Stimulated activated CD4-positive, alpha-beta T cell treated with anti-CD3 and anti-CD28 coated beads, Interleukin-15, amount 100 ng/mL, for 1 hour (primary cell): ENCODE measurements at places on chromosomes 2 and 18.

DNA sequence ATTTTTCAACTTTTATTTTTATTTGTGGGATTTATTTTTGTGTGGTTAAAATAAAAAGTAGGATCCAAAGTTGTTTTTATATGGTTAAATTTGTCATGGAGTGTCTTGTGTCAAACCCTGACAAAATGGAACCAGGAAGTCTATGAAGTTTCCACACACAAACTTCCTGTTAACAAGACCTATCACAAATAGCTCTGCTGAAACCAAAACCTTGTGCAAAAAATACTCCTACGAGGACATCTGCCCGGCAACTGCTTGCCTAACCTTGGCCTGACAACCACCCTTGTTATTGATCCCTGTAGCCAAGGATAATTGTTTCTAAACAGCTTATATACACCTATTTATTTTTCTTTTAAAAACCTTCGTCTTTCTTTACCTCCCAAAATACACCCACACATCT is 389.6 kb downstream of the TRIB2 start:
- DNase-seq: no peak

DNA sequence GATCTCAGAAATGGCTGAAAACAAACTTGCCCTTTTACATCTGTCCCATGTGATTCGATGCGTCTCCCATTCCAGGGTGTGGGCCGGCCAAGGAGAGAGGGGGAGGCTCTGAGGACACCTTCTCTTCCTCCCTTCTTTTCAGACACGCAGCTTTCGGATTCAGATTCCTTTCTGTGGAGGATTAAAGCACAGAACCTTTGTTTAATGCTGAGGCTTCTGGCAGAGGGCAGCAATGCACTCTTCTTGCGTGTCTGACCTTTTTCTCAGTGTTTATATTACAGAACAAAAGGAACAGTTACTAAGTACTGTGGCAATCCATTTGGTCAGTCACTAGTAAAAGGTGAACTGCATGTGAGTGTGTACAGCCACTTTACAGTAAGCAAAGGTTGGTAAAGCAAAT is 268.9 kb upstream of the CCDC68 start:
- DNase-seq: no peak

DNA sequence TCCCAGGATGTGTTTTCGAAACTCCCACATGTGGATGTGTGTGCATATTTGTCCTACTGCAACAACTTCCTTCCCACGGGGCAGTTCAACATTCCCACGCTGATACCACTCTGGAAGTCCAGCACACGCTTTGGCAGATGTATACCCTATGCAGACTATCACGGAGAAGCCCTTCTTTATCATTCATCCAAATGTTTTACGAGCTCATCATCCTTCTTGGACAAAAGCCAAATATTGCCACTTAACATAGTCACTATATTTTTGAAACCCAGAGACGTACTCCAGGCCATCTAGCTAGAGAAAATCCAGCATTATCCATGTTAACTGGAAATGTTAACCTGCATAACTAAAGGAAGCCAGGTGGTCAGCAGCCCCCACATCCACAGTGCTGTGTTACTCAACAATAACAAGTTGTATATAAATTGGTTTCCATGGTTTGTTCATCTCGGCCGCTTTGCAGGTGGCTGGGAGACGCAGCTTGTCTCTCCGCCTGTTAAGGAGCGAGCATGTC is 131.5 kb downstream of the ZNF532 start:
- DNase-seq: no peak

DNA sequence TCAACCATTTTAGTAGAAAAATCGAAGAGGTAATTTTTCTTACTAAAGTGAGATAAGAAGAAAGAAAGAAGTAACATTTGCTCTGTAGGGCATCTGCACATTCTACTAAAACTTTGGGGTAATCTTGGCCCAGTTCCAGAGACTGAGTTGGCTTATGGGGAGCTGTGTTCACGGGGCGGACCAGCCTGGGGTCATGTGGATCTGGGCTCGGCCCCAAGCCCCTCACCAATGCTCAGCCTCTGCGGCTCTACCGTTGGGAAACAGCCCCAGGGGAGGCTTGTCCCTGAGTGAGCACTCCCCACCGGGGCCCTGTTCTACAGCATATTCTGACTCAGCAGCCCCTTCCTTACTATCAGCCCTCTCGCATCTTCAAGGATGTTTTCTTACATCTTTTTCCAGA is 132.3 kb downstream of the RTP5 start:
- no peak for DNase-seq

DNA sequence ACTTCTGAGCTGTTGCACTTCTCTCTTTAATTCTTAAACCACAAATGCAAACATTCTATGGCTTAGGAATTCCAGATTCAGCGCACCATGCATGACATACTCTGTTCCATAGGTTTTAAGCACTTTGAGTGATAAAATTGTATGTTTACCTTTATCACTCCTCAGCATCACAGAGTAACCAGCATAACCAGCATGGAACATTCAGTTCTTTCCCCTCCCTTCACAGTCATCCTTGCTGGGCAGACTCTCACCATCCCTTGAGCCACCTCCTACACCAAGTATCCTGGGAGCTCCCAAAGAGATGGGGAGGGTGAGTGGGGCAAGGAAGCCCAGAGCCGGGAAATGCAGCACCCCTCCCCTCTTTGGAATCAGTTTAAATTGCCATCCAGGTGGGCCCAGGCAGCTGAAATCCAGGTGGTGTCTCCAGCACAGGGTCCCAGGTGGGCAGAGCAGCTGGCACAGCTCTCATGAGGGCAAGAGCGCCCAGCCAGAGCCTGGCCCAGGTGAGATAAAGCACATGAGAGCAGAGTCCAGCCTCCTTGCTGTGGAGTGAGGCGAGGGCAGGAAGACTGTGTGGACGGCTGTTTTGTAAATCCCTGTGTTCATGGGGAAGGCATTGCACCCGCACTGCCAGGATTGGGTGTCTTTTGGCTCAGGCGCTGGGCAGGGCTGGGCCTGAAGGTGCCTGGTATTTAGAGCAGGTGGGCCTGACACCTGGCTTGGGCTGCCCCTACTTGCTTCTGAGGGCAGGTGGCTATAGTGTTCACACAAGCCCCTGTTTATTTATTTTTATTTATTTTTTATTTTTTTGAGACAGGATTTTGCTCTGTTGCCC is 36.8 kb downstream of the LAMA3 start:
- no peak for DNase-seq

DNA sequence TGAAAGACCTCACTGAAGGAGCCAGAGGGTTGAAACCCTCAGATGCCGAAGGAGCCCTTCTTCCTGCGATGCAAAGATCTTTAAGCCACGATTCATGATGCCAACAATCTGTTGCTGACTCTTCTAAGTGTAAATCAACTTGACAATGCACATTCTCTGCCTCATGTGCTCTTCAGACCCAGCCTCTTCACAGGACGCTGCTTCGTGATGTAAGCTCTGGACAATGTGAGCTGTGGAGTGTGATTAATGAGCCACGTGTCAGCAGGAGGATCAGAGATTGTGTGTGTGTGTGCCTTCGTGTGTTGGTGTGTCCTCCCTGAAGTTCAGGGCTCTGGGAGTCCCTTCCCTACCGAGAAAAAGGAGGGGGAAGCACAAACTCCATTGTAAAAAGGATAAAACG is 26.5 kb upstream of the TWIST2 start:
- DNase-seq: no peak

- no peak for DNase-seq
Observed at GRCh38 chr2:38010995-38011394, 65.0 kb downstream of the CYP1B1 start.

DNA sequence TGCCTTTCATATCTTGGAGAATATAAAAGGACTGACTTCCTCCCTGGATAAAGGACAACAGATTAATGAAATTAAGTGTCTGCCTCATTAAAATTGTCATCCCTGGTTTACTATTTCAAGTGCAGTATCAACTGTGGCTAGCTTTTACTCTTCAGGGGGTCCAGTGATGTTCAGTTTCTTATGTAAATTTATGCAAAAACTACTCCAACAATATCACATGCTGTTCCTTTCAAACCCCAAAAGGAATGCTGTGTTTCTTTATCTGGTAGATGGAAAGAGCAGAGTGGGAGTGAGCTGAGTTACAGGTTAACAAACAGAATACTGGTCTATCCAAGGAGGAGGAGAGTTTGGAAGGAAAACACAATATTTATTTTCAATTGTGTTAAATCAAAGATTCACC is 283.7 kb upstream of the VWC2L start:
- DNase-seq: no peak

GRCh38 chr2:156380117-156380645 is 47.7 kb upstream of the NR4A2 start:
- DNase-seq: no peak

GRCh38 chr2:102708847-102709559 is 52.8 kb upstream of the TMEM182 start:
- DNase-seq: no peak

- no peak for DNase-seq
Observed at GRCh38 chr18:26052505-26052904, 37.9 kb downstream of the SS18 start.

DNA sequence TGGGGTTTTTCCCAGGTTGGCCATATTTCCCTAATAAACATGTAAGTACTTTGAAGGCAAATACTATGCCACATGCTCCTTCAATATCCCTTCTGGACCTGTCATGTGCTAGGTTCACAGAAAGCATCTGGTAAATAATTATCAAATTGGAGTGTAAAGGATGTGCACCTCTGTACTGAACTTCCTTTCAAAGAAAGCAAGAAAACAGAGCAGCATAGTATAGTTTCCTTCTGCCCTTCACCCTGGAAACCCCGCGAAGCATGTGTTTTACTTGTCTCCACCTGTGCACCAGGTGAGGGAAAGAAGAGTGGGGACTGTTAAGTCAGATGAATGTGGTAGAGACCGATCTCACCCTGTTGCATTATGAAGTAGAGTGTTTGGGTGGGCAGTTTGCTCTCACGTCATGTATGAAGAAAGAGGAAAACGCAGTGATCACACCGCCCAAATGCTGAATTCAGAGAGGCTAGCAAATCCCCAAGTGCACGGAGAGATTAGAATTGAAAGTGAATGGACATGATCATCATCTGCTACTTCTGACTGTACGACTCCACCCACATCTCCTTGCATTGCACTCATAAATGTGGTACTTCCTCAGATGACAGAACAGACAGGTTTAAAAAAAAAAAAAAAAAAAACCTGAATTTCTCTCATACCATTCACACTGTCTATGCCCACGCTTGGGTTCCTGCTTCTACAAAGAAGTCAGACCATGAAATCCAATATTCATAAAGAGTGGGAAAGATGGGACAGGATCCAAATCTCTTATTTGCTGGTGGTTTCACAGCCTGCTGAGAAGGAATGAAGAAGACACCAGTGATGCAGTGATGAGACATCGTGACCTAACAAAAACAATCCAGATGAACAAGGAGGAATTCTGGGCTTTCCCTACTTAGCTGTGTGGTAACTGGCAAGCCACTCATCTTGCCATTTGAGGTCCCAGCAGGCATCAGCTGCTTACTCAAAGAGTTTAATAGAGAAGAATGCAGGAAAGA is 448.6 kb downstream of the BCL11A start:
- no peak for DNase-seq

GRCh38 chr2:121066526-121066925 is 218.5 kb downstream of the TFCP2L1 start:
- no peak for DNase-seq

- DNase-seq: no peak
Observed at GRCh38 chr2:219406861-219407230, 11.3 kb upstream of the DES start.

DNA sequence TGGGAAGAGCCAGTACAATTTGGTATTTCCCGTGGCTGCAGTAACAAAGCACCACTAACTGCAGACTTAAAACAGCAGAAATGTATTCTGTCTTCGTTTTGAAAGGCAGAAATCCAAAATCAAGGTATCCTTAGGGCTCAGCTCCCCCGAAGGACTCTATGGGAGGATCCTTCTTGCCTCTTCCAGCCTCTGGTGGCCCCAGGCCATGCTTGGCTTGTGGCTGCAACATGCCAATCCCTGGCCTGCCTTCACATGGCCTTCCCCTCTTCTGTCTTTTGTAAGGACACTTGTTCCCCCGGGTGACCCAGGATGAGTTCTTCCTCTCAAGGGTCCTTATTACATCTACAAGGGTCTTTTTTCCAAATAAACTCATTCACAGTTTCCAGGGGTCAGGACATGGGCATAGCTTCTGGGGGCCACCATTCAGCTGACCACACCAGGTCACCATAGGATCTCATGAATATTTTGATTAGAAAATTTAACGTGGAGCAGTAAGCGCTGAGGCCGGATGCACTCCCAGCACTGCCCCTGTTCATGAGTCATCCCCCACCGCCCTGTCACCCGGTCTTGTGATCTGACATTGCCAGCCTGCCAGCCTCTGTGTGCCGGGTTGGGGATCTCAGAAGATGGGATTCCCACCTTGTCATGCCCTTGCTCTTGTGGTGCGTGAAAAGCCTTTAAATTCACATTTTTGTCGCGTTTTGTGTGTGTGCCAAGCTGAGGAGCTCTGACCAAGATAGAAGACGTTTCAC is 61.2 kb upstream of the B3GNT7 start:
- no peak for DNase-seq

- DNase-seq: no peak
Observed at GRCh38 chr2:237669283-237669627, 41.9 kb downstream of the LRRFIP1 start.

DNA sequence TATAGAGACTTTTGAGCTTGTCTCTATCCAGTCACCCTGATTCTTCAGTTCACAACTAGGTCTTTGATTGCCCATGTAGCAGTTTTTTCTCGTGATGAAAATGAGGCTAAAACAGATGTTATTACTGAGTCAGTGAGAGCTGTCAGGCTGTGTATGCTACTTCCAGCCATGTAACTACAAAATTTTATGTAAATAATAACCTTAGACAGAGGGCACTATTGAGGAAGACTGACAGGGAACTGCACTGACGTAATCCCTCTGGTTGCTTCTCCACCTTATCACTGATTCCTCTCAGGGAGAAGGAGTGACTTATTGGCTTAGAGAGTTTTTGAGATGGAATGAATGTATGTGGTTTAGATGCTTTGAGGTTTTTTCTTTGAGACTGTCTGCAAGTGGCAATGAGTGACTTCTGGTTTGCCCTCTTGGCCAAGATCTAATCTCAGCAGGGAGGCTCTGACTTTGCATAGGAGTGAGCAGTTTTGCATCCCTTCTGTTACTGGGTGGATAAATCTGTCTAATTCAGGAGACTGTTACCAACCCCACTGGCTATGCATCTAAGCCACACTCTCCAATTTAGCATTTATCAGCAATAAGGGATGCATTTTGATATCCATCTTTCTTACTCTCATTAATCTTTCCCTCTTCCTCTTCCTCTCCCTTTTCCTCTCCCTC is 555.2 kb upstream of the FANCL start:
- no peak for DNase-seq

DNA sequence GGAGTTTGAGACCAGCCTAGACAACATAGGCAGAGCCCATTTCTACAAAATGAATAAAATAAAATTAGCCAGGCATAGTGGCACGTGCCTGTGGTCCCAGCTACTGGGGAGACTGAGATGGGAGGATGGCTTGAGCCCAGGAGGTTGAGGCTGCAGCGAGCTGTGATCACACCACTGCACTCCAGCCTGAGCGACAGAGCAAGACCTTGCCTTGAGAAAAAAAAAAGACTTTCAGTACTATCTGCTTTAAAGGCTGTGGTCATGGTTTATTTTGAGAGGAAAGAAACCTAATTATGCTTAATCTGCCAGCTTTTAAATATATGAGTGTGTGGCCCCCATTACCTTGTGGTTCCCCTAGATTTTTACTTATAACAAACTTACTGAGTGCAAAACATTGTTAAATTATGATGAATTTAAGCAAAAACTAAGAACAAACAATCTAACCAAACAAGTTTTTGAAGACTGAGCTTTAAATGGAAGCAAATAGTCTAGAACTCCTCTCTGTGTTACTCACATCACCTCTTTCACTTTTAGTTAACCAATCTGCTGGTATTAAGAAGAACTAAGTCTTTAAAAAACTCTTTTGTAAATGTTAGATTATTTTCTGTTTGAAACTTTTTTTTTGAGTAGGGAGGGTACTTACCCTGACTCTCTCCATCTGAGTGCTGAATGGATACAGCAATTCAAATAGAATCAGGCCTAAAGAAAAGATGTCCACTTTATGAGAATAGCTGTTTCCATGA is 65.4 kb downstream of the EIF2AK3 start:
- DNase-seq: no peak
